ENCODE measurements at places on chromosomes 11 and 22.

DNA sequence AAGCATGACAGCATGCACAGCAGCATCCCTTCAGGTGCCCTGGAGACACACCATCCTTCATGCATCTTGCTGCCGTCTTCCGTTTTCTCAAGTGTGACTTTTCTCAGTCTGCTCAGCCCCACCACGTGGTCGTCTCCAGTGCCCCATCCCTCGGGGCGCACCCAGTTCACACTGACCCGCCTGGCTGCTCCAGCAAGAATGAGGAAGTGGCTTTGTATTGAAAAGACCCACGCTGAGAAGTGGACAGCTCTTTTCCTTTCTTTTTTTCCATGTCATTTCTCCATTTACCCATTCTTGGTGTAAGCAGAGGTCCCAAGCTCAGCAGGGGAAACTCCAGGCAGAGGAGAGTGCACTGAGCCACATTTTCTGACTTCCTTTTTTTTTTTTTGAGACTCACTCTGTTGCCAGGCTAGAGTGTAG is 14.5 kb downstream of the SERPINH1 start:
- no peak for DNase-seq

DNA sequence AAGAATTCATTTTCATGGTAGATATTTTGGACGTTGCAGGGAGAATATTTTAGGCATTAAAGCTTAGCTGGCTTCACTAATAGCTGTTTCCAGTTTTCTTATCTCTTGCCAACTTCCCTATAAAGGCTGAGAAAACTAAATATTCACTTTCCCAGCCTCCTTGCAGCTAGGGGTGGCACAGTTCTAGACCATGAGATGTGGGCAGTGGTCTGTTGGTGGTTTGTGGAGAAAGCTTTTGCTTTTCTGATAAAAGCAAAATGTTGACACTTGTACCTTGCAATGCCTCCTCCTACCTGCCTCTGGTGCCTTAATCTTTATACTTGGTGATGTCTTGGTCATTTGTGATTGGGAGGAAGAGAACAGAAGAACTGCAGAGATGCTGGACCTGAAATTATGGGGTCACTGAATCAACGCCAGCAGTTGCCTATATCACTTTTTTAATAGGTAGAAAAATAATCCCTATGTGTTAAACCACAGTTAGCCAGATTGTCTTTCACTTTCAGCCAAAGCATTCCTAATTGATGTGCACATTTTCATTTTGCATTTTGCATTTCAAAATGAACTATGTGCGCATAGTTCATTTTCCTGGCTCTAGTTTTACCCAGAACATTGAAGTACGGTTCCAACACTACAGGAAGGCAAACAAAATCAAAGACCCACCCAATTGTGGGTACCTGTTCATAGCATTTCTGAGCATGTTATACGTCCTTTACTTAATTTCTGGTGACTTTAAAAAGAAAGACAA is 24.9 kb upstream of the ABTB2 start:
- no peak for DNase-seq

GRCh38 chr11:117314840-117315239 is 1.2 kb downstream of the BACE1 start:
- DNase-seq, result no peak

DNA sequence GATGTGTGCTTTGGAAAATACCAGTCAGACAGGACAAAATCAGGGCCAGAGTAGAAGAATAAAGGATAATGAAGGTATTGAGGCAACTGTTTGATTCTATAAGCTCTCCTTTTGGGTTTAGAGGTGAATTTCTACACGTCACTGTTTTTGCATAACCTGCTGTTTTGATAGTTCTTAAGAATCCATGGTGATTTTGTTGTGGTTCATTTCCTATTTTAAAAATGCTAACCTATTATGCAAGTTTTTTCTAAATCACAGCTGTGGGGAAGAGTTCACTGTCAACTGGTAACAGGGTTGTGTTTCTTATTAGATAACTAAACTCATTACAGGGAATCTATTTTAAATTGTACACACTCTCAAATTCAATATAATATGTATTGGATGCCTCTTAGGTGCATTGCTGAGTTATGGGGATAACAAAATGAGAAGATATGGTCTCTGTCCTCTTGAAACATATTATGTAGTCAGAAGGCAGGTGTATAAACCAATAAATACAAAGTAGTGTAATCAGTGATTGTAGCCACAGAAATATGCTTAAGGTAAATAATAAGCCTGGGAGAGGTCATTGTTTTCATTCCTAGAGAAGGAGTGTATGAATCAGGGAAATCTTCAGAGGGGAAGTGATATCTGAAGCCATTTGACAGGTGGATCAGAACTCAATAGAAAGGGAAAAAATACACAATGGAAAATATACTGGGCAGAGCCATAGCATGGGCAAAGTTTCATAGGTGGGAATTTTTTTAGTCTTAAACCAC is 192.5 kb downstream of the FAT3 start:
- no peak for DNase-seq

GRCh38 chr11:75195167-75195962 is 44.5 kb downstream of the SLCO2B1 start:
- DNase-seq, result no peak

DNA sequence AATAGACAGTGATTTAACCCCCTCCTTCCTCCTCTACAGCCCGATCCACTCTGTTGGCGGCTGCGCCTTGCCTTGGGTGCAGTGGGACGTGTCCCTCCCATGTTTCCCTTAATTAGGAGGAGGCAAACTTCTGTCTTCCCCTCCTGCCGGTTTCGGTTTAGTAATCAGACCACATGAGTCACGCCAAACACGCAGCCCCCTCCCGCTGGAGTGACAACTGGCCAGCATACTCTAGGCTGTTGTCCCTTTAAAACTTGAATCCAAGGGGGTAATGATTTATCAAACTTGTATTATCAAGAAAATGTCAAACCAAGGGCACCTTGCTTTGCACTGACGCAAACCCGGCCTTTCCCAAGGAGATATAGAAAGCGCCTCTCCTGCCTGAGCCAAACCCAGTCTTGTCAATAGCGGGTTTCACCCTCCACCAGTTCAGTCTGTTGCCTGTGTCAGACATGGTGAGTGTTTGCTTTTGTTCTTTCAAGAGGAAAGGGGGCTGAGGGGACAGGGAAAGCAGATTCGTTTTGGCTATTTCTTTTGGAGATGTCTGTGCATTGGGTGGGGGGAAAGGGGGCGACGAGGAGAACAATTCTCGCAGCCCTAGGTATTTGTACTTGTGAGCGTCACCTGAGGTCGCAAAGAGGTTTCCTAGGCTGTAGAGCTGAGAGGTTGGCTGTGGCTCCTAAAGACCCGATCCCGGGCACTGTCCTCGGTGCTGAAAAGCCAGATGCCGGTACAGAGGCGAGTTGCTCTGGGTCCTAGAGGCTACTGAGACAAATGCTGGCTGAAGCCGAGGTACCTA is at the start of gene SLC6A5:
Gene SLC6A5 (plus strand): TSS at position 388 of the 799 bp plus-strand sequence. CDS start 65 bp downstream, at position 453.
- DNase-seq, result peak; percentile 74

- no peak for DNase-seq
Measured at GRCh38 chr11:85540181-85540580, 87.0 kb downstream of the DLG2 start.

DNA sequence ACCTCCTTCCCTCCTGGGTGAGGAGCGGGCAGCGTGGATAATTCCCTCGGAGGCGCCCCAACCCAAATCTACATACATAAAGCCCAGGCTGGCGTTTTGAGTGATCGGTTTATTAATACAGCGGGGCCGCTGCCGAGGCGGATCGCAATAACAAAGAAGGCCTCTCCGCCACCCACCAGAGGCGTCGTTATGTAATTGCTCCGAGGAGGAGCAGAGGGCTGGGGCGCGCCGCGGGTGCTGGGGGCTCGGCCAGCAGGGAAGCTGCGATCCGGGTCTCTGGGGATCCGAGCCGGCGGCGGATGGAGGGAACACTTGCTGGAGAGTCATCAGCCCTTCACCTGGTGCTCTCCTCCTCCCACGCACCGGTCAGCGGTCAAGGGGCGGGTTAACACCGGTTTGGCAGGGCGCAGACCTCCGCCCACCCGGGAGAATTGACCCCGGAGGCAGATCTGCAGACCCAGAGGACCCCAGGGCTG is 6.4 kb upstream of the TP53I11 start:
- DNase-seq, result peak; percentile 77

- DNase-seq, result no peak
Measured at GRCh38 chr11:126175393-126175792, 36.1 kb downstream of the RPUSD4 start.
